Stimulated activated CD4-positive, alpha-beta T cell treated with anti-CD3 and anti-CD28 coated beads, Interleukin-15, amount 100 ng/mL, for 1 hour (primary cell): ENCODE measurements at places on chromosomes 1 and 21.

DNA sequence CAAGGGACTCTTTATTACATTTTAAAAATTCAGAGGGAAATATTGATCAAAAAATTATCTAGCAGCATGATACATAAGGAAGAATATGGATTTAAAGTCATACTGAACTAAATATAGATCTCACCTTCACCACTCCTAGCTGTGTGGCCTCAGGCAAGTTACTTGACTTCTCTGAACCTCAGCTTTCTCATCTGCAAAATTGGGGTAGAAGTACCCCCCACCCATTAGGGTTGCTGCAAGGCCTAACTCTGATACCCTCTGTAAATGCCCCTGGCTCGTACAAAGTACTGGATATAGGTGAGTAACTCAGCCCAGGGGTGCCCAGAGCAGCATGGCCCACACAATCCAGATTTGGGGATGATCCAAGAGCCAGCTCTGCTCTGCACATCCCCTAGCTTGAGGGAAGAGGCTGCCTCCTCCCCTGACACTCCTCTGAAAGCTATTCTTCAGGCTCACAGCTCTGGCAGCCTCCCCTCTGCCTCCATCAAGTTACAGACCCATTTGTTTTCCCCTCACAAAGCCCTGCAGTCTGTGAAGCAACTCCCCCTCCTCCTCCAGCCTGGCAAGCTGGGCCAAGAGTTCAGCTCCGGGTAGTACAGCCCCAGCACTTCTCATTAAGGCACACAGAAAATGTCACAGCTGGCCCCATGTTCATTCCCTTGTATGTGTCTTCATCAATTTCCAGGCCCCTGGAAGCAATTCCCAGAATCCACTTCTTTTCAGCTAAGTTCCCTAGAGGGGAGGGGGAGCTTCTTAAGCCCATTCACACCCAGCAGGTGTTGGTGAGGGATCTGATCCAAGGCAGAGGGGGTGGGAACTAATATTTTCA is 143.7 kb downstream of the PLPP3 start:
- no peak for DNase-seq

DNA sequence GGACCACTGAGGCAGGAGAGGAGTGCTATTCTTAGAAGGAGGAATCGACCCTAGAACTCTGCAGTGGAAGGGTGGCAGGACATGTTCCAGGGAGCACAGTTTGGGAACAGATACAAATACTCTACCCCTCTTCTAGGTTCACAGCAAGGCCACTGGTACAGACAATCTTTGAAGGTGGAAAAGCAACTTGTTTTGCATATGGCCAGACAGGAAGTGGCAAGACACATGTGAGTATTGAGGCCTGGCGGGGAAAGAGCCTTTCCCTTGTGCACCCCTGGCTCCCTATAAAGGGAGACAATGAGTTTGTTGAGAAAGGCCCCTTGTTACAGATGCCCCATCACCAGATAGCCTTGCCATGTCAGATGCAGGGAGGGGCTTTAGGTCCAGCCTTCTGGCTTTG is 17.8 kb downstream of the KIF2C start:
- DNase-seq = no peak

DNA sequence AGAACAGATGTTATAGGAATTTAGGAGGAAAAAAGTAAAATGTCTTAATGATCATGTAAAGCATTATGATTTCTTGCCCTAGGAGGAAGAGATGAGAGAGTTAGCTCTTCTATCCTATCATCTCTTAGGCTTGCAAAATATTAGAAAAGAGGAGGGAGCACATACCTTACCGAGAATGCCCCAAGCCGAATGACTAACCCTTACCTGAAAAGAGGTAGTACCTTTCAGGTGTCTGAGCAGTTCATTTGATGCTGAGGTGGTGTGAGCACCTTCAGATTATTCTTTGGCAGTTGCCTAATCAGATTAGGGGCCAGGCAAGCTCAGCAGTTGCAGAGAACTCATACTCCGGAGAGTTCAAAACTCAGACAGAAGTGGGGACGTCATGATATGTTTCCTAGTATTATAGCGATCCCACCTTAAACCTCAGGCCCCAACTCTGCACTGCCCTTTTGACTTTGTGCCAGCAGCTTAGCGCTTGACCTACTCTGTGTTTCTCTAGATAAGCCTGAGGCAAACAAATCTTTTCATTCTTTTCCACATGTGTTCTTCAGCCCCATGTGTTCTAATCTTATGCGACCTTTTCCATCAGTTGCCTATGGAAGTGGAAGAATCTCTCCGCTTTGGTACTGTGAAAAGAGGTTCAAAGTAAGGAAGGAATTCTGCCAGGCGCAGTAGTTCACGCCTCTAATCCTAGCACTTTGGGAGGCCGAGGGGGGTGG is 52.5 kb downstream of the ATP2B4 start:
- DNase-seq = no peak

GRCh38 chr1:50156241-50157010 is 47.7 kb downstream of the ELAVL4 start:
- DNase-seq = no peak

DNA sequence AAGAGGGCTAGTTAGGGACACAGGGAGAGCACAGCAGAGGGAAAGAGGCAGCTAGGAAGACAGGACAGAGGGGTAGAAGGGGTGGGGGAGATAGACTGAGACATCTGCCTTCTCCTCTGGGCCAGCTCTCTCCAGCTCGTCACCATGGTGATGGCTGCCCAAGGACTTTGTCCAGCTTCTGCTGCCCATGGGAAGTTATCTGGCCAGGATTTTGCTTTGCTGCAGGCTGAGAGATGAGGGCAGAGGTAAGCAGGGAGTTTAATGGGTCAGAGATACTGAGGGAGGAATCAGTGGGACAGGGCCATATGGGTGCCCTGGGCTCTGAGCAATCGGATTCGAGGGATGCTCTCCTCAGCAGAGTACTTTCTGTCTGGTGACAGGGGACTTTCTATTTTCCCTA is 34.5 kb upstream of the GPR37L1 start:
- no peak for DNase-seq

- no peak for DNase-seq
These were observed 170.8 kb downstream of the SIPA1L2 start for GRCh38 chr1:232459087-232459486.

DNA sequence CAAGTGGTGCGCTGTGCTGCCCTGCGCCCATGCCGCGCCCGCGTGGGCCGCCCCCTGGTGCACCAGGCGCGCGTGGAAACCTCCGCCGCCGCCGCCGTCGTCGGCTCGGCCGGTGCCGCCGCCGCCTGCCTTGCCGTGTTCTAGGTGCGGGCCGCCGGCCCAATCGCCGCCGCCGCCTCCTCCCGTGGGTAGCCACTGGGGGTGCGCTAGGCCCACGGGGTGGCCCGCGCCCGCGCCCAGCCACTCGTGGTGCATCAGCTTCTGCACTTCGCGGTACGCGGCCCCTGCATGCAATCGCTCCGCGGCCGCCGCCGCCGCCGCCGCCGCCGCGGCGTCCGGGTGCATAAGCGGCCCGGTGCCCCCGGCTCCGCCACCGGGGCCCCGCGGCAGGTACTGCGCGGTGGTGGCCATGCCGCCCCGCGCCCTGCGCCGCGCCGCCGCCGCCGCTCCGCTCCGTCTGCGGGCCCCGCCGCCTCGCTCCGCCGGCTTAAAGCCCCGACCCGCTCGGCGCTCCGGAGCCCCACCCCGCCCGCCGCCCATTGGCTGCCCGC is at the start of gene POU3F1:
TSS of gene POU3F1 (minus strand) at position 461 of the 551 bp plus-strand sequence. CDS start at position 411, 50 bp downstream.
- DNase-seq = no peak

- DNase-seq = no peak
These were observed 61.9 kb upstream of the ADAM30 start for GRCh38 chr1:119958223-119958622.
